Activated naive CD4-positive, alpha-beta T cell (primary cell): ENCODE measurements at places on chromosomes 11 and 22.

DNA sequence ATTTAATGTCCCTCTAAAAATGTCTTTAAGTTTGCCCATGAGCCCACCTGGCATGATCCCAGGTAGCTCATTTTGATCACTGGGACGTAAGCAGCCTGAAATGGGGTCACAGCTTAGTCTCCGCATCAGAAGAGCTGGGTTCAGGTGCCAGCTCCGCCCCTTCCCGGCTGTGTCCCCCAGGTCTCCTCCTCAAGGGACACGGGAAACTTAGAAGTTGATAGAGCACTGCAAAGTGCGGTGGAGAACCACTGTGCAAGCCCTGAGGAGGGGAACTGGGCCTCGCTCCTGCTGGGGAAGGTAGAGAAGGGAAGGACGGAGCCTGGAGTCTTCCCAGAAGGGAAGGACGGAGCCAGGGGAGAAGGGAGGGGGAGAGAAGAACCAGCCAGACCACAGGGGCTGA lies 7.7 kb downstream of the TOM1 start:
- DNase-seq = no peak

DNA sequence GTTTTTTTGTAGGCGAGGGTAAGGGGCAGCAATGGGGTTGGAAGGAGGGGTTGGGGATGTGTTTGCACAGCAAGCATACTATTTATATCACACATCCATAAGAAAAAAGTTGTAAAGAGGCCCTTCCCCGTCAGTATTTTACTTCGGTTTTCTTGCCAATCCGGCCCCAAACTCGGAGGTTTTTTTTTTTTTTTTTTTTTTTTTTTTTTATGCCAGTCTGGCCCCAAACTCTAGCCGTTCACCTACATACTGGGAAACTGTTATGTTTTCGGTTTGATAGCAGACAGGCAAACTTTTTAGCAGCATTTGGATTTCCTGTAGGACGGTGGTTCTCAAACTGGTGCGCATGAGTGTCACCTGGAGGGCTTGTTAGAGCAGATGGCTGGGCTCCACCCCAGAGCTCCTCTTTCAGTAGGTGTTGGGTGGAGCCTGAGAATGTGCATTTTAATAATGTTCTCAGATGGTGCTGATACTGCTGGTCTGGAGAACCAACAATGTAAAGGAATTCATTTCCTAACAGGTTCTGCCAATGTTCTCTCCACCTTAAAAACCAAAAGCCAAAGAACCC lies 76.5 kb upstream of the ZBED5 start:
- no peak for DNase-seq

GRCh38 chr22:37559901-37560607 lies at the start of gene CDC42EP1:
CDC42EP1 (plus strand) TSS chr22:37560480; CDS start chr22:37566350, 5,870 bp downstream.
- DNase-seq = no peak

- no peak for DNase-seq
These were observed 7.2 kb downstream of the ARSA start for GRCh38 chr22:50620593-50621355.

DNA sequence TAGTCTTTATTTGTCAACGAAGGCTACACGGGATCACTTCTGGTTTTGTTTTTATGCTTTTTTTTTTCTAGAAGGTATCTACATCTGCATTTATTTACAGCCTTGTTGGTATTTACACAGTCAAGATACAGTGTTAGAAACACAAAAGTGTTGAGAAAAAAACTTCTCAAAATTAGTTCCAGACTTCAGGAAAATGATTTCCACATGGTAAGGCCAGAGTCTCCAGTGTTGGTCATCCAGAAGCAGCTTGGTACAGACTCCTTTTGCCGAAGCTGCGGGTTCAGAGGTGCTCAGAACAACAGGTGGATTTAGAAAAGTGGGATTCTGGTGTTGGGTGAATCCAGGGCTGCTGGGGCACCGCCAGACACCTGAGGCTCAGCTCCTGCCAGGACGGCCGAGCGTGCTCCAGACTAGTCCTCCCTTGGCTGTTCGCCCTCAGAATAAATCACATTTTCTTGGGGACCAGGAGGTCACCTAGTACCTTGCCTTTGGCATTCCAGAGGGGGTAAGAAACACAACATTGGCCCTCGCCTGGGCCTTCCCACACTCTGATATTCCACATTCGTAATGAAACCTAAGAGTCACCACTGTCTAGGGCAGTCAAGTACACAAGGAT lies 78.7 kb upstream of the NARS2 start:
- no peak for DNase-seq

DNA sequence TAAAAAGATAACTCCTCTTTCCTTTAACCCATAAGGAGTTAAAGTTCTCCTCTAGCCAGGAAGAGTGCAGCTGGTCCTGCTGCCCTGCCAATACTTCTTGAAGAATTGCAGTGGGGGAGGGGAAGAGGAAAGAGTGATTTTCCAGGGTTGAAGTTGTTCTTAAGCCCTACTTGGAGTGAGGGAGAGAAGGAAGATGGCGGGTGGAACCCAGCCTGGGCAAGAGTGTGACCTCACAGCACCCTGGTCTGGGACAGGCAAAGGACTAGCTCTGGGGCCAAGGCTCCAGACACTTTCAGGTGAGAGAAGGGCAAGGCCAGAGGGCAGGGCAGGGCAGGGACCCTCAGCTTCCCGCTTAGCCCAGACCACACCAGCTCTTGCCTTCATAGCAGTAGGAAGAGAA lies 6.6 kb downstream of the TNKS1BP1 start:
- no peak for DNase-seq

GRCh38 chr11:93740031-93740729 lies 1.1 kb downstream of the TAF1D start:
- no peak for DNase-seq

DNA sequence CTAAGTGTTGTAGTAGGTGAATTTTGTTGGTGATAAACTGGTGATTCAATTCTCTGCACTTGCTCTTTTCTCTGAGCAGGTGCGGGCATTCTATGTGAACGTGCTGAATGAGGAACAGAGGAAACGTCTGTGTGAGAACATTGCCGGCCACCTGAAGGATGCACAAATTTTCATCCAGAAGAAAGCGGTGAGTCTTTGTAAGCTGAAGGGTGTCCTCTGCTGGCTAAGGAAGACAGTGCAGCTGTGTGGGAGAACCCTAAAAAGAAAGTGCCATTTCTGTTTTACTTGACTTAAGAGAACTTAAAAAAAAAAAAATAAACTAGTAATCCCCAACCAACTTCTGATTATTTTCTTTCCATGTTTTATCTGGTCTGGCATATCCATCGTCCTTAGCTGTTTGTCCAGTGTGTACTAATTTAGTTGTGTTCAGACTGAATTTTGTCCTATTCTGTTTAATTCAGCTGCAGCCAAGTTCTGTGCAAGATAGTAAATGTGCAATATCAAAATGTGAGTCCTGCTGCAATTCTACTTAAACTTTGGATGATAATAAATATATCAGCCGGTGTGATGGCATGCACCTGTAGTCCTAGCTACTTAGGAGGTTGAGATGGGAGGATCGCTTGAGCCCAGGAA lies 29.6 kb downstream of the CAT start:
- DNase-seq = no peak

- DNase-seq = no peak
These were observed 1225.7 kb downstream of the JRKL start for GRCh38 chr11:97615546-97615945.

DNA sequence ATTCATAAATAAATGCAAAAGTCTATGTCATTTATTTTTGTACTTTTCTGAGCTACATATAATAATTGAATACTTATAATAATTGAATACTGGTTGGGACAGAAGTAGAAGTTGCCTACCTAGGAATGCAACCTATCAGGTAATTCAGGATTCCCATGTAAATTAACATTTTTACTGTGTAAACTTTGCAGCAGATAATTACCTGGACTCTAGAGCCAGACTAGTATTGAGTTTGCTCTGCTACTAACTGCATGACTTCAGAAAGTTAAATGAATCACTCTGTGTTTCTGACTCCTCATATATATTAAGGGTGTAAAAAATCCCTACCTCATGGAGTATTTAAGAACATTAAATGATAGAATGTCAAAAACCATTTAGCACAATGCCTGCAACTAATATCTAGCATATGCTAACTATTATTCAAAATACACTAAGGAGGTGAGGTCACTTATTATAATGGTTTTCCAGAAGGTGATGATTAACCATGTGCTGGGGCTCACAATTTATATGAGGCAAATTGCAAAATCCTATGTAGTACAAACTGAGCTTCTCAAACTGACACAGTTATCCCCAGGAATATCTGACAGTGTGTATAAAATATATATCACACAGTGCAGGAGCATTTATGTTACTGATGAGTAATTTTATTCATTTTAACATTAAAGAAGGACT lies 138.1 kb upstream of the ANO3 start:
- no peak for DNase-seq

DNA sequence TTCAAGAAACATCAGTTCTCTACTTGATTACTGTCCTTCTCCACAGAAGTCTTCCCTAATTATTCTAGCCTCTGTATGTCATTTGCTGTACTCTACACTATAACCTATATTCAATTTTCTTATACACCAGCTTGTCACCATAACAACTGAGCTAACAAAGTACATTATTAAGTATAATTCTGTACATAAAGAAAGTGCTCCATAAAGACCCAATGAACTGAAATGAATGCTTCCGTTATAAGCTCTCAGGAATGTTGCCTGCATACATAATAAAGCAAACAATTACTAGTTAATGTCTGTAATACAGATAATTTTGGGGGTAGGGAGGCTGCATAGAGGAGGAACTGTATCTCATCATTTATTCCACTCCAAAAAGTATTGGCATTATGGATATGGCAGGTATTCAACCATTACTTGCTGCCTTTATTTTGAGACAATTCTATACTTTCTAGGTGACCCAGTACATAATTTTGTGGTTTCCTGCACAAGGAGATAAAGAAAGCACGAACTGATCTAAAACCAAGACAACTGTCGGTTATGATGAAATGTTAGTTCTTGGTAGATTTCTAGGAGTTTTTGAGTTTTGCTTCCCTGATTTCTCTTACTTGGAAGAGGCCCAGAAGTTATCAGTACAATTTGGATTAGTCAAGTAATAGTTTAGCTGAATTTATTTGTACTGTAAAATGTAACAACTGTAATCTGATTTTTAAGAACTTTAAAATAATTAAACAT lies 202.5 kb downstream of the SBF2 start:
- DNase-seq = no peak

DNA sequence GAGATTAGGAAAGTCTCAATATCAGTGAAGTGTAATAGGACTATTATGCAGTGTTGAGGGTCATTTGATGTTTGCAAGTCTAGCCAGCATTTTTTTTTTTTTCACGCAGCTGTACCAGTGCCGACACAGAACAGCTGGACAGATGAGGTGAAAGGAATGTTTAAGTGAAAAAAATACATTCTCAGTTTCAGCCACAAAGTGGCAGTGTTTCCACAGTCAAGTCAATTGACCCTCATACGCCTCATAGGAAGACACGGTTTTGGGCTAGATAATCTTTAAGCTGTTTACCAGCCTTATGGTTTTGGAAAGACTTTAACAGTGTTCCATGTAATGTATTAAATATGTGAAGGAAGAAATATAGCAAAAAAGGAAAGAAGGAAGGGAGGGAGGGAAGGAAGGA lies 349.9 kb upstream of the ANO3 start:
- no peak for DNase-seq

DNA sequence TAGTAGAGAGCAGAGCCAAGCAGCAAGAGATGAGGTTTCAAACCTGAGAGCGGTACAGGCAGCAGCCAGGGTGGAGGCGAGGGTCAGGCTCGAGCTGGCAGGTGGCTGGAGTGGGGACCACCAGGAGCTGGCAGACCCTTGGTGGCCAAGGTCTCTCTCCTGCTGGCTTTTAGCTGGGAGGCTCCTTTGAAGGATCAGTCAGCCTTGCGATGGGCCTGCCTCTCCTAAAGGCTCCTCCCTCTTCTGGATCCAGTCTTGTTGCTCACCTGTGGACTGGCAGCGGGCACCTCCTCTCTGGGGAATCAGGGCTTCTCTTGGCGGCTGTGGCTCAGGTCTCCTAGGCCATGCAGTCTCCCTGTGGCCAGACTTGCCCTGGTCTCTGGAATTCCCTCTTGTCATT lies 24.8 kb downstream of the TPST2 start:
- DNase-seq = no peak

GRCh38 chr22:19801340-19802000 lies 40.9 kb downstream of the TBX1 start:
- DNase-seq = no peak

DNA sequence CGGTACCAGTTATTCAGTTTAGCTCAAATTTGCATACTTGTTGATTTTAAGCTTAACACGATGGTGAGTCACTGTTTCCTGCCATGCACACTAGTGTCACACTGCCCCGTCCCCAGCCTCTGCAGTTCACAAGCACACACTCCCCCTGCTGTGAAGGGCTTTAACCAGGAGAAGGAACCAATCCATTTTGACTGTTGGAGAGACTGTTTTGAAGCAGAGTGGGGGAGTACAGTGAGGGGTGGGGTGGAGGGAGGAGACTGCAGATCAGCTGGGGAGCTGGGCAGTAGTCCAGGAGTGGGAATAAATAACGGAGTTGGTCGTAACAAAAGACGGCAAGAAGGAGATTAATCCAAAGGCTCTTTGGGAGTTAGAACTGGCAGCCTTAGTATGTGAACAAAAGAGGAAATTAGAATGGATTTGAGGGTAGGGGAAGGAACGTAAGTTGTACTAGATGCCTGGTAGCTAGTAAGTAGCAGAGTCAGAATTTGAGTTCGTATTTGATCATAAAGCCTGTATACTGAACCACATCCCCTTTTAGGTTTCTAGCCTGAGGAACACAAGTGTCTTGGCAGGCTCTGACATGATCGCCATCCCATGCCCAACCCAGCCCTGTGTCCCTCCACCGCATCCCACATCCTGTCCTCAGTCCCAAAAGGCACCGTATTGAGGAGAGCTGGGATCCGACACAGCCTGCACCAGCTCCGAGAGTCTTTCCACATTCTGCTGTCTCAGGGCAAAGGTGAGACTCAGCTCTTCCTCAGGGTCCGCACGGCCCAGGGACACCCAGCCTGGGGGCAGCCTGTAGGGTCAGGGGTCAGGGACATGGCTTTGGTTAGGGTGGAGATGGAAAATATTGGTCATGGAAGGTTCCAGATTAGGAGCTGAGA lies 862 bp downstream of the TPP1 start:
- peak; percentile 40 for DNase-seq

- no peak for DNase-seq
These were observed 38.6 kb downstream of the IGF2 start for GRCh38 chr11:2100361-2101170.

DNA sequence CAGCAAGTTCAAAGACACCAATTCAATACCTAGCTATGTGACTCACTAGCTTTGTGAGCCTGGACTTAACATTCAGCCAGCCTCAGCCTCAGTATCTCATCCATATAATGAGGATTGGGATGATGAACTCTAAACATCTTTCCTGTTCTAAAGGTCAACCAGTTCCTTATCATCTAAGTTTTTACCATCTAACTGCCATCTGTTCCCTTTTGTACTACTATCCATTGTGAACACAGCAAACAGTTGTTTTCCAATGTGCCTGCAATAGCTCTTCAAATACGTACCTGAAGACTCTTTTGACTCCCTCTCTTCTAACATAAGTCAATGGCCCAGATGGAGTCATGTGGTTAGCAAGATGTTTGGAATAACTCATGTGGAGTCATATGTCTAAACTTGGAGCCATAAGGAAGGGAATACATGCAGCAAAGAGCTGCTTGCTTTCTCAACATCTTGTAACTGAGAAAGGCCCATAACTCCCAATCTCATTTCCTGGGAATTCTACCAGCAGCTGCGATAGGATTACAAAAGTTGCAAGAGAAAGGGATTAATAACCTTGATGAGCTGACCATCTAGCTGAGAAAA lies 19.4 kb downstream of the SYTL2 start:
- DNase-seq = no peak

GRCh38 chr11:63635762-63636465 lies 21.7 kb upstream of the PLAAT3 start:
- peak; percentile 56 for DNase-seq
